CD4-positive, alpha-beta T cell treated with Interleukin-4 for 1 hour (primary cell): ENCODE measurements at places on chromosomes 5 and 9.

DNA sequence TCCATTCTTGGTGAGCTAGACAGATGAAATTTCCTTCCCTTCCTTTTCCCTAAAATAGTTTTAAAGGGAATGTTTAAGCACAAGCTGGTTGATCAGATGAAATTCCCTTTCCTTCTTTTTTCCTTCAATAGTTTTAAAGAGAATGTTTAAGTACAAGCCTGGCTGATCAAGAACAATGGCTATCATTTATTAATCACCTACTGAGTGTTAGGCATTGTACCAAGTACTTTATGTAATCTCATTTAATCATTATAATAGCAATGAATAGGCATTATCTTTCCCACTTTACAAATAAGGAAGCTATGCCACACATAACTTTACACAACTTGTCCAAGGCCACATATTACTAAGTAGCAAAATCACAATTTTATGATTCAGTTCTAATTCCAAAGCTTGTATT is 152.0 kb upstream of the ACOT12 start:
- DNase-seq, result no peak

DNA sequence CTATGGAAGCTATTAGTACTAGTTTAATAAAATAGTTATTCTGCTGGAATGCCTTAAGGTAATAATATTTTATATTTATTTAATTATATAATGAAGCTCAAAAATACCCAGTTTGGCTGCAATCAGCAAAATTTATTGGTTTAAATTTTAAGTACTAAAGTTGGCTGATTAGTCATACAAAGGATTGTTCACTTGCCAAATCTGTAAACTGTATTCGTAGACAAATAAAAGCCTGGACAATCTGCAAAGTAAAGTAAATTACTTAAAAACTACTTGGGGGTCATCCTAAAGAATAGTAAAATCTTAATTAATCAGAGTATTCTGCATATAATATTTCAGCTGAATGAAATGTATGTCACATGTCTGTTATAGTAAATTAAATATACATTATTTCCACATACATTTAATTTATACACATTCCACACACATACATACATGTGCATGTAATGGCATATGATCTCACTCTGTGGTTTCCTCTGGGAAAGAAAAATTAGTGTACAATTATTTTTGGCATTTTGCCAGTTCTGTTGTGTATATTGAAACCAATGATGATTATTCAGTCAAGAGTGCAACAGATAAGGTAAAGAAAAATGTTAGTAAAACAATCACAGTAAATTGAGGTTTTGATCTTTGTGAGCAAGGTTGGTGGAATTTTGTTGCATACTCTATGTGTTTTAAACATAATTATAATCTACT is 455.9 kb downstream of the CDH9 start:
- DNase-seq, result no peak

- no peak for DNase-seq
These were observed 142.4 kb downstream of the ELAVL2 start for GRCh38 chr9:23683611-23684061.

DNA sequence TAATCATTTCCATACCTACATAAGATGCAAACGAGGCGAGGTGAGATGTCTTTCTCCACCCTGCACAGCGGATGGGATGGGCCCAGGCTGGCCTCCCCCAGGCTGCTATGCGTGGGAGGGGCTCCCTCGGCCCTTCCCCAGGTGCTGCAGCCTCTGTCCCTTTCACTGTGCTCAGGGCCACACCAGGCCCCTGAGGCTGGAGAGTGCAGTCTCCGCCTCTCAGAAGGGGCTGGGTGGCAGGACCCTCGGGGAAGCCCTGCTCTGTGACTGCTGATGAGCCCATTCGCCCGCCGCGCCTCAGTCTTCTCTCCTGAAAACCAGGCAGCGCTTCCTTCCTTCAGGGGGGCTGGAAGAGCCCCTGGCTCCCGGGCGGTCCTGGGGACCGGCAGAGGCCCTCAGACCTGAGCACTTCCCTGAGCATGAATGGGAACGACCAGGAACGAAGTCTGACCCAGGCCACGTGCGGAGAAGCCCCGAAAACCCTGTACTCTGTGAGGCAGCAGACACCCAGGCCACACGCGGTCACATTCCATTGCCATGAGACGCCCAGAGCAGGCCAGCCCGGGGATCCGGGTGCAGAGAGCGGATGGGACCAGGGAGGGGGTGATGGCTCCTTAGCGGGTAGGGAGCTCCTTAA is 21.9 kb upstream of the NOTCH1 start:
- no peak for DNase-seq

DNA sequence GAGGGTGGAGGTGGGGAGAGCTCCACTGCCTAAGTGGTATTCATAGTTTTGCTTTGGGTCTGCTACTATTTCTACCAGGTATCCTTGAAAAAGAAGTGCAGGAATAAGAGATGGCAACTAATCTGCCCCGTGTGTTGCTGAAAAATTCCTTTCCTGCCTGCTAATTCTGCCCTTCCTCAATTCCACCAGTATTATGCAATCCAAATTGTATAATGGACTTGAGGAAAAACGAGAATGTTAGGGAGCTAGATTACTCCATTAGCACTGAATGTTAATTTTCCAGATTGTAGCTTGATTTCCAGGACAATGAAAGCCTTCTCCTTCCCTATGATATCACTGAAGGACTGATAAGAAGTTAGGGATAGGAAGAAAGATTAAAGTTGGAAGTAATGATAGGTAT is 16.9 kb downstream of the ADAM19 start:
- no peak for DNase-seq

DNA sequence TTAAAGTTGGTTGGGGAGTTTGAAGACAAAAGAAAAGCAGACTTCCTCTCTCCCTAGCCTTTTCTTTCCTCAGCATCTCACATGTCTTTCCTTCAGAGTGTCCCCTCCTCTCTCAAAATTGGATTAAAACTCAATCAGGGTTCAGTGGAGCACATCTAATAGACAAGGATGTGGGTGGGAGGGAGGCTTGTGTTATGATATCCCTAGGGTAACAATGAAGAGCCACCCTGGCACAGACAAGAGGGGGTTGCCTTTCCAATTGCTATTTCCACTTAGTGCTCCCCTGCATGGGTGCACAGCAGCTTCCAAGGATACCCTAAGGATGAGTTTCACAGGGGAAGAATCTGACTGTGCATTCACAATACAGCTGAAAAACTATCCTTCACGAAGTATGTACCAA is 585.2 kb upstream of the C9orf72 start:
- no peak for DNase-seq

- no peak for DNase-seq
These were observed 52.9 kb upstream of the SLC28A3 start for GRCh38 chr9:84393266-84393950.

DNA sequence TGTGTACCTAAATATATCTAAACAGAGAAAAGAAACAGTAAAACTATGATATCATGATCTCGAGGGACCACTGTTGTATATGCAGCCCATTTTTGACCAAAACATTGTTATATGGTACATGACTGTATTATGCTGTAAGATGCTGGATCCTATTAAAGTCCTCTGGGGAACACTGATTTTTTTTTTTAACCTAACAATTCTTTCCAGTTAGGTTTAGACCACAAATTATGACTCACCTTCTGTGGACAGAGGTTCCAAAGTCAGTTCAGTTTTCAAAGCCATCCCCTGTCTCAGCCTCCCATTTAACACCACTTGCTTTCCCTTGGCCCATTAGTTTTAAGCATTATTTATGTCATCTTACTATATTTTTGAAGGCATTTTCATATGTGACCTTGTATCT is 27.1 kb downstream of the TRMO start:
- no peak for DNase-seq

- no peak for DNase-seq
These were observed 178.8 kb upstream of the IL12B start for GRCh38 chr5:159509002-159509660.
